Lung (tissue), 17 donors: ENCODE measurements at places on chromosomes 16 and 17. TPM values are rescaled to one million over a fixed set of nuclear protein-coding genes. Genes with fewer than 3 reads are reported as not detected.

GRCh38 chr17:68937890-68938514, 17.2 kb downstream of the ABCA8 start:
- H3K4me1 ChIP-seq: no peaks in the 10 kb centered on the region
- H3K27ac ChIP-seq: no peak overlapping the region
- no peak for DNase-seq
- H3K27me3 ChIP-seq: no peaks in the 10 kb centered on the region
- H3K4me3 ChIP-seq: no peak overlapping the region

- no peaks in the 10 kb centered on the region for H3K36me3 ChIP-seq
- peaks cover 3% of the 10 kb centered on the region for H3K4me1 ChIP-seq
- no peak for DNase-seq
- H3K4me3 ChIP-seq: no peak overlapping the region
Measured at GRCh38 chr17:34161690-34162089, 93.4 kb upstream of the CCL2 start.

The DPEP3 gene
- not detected for polyA plus RNA-seq

The NATD1 gene
- polyA plus RNA-seq: 6.3 TPM
